ENCODE measurements at places on chromosomes 16 and 17. TPM values are rescaled to one million over a fixed set of nuclear protein-coding genes. Genes with fewer than 3 reads are reported as not detected.

Gene KRT14
- 0.63 TPM for polyA plus RNA-seq

Gene NTN1
- polyA plus RNA-seq, result 3.6 TPM

Gene FBXO31
- 12.8 TPM for polyA plus RNA-seq

Gene TEKT5
- polyA plus RNA-seq, result 0.30 TPM

Gene C17orf78
- not detected for polyA plus RNA-seq

Gene XYLT1
- polyA plus RNA-seq, result 3.7 TPM

Gene HID1
- polyA plus RNA-seq, result 15.2 TPM

Gene MPV17L
- 1.1 TPM for polyA plus RNA-seq

Gene SLC5A11
- polyA plus RNA-seq, result not detected

Gene SNRNP25
- 23.8 TPM for polyA plus RNA-seq

GRCh38 chr17:42305543-42306384 lies 17.5 kb downstream of the STAT5A start:
- no peak for DNase-seq

DNA sequence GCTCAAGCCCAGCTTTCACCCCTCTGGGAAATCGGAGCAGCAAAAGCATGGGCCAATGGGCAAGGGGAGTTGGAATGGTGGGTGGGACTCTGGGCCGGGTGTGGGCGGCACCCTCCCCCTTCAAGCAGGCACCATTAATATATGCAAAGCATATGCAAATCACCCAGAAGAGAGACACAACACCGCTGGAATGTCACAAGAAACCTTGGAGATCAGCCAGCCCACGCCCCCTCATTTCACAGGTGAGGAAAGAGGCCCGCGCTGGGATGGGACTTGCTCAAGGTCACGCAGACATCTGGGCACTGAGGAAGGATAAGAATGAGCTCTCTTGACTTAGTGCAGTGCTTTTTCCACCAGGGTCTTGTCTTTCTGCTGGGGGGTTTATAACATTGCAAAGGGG lies 4.8 kb downstream of the SRCIN1 start:
- DNase-seq, result no peak

DNA sequence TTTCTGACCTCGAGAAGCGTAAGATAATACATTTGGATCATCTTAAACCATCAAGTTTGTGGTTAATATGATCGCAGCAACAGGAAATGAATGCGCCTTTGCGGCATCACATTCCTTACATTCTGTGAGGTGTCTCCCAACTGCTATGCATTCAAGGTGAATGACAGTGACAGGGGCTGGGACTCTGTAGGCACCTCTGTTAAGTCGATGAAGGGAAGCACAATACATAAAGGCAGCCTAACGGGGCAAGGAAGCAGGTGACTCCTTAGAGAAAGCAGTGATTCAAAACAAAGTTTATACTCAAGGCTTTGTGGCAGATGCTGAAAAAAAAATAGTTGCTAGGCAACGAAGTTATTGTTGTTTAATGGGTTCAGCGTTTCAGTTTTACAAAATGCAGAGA lies 21.6 kb upstream of the EVPL start:
- DNase-seq, result no peak

GRCh38 chr17:13537871-13538643 lies 63.7 kb downstream of the HS3ST3A1 start:
- DNase-seq, result peak; percentile 82

- DNase-seq, result no peak
Observed at GRCh38 chr17:42289611-42290181, 1.4 kb downstream of the STAT5A start.

- DNase-seq, result no peak
Observed at GRCh38 chr17:42380935-42381334, 7.3 kb downstream of the STAT3 start.

- DNase-seq, result no peak
Observed at GRCh38 chr17:78557598-78558039, 19.6 kb downstream of the DNAH17 start.

- peak; percentile 55 for DNase-seq
Observed at GRCh38 chr17:3400055-3400454, 1.8 kb upstream of the OR1E1 start.

GRCh38 chr17:49676276-49676868 lies 1.5 kb downstream of the SPOP start:
- DNase-seq, result peak; percentile 37

DNA sequence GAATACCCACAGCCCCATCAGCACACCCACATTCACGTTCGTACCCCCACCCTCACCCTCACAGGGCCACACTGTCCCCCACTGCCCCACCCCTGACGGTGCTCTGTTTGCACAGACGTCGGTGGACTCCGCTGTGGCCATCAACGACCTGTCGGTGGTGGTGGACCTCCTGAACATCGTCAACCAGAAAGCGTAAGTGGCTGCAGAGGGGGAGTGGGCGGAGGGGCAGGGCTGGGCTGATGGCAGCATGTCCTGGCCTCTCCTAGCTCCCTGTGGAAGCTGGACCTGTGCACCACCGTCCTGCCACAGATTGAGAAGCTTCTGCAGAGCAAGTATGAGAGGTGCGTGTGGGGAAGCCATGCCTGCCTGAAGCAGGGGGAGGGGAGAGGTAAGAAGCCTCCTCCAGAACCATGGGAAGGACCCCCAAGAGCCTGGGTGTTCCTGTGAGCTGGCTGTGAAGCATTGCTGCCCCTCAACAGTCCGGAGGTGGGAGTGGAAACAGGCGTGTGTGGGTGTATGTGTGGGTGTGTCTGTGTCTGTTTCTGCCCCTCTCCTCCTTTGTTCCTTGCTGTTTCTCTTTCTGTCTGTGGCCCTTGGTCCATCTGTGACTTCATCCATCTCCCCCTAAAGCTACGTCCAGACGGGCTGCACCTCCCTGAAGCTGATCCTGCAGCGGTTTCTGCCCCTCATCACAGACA lies 20.3 kb downstream of the KATNB1 start:
- no peak for DNase-seq

- DNase-seq, result peak; percentile 75
Observed at GRCh38 chr17:81387100-81388090, 7.9 kb upstream of the BAHCC1 start.

GRCh38 chr16:81185416-81185815 lies 53.1 kb upstream of the BCO1 start:
- DNase-seq, result no peak

DNA sequence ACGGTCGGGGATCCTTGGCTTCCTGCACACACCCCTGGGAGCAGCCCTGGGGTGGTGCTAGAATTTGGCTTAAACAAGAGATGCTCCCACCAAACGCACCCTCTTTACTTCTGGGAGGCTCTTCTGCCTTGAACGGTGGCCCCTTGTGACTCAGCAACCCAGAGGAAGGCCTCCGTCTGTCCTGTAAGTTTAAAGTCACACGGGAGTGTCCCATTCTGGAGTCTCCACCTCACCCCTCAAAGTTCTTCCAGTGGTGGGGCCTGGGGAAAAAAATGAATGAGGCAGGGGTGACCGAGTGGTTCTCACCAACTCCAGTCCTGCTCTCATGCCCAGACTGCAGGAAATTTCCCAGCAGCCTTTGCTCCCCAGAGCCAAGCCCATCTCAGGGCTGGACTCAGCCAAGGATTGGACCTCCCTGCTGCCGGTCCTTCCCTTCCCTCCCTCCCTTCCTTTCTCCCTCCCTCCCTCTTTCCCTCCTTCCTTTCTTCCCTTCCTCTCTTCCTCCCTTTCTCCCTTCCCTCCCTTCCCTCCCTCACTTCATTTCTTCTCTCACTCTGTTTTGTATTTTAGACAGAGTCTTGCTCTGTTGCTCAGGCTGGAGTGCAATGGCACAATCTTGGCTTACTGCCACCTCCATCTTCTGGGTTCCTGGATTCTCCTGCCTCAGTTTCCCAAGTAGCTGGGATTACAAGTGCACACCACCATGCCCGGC lies 11.4 kb downstream of the ITGAD start:
- DNase-seq, result no peak

GRCh38 chr16:2358811-2359210 lies 18.3 kb upstream of the ABCA3 start:
- DNase-seq, result no peak

GRCh38 chr16:86398201-86398600 lies 112.1 kb upstream of the FOXF1 start:
- no peak for DNase-seq

GRCh38 chr17:38592487-38592886 lies 13.3 kb downstream of the SRCIN1 start:
- DNase-seq, result no peak

- no peak for DNase-seq
Observed at GRCh38 chr16:81243942-81244341, 5.5 kb downstream of the BCO1 start.

All from lung (tissue), 17 donors.